ENCODE measurements at places on chromosomes 16 and 17. TPM values are rescaled to one million over a fixed set of nuclear protein-coding genes. Genes with fewer than 3 reads are reported as not detected.

The MEIOB gene
- not detected for total RNA-seq

The ALOXE3 gene
- not detected for total RNA-seq

GRCh38 chr16:84379709-84380362 lies 11.5 kb downstream of the ATP2C2 start:
- peaks cover 9% of the 10 kb centered on the region for H3K4me1 ChIP-seq
- no peak overlapping the region for H3K27ac ChIP-seq
- no peak overlapping the region for H3K4me3 ChIP-seq
- H3K36me3 ChIP-seq, result peaks cover 2% of the 10 kb centered on the region
- no peaks in the 10 kb centered on the region for H3K27me3 ChIP-seq
- no peak for DNase-seq

The HBQ1 gene
- total RNA-seq, result not detected

The ZC3H7A gene
- 70.9 TPM for total RNA-seq

- no peaks in the 10 kb centered on the region for H3K36me3 ChIP-seq
- no peaks in the 10 kb centered on the region for H3K4me1 ChIP-seq
- H3K27ac ChIP-seq, result no peak overlapping the region
- peaks cover 18% of the 10 kb centered on the region for H3K27me3 ChIP-seq
Observed at GRCh38 chr17:32907583-32907982, 20.4 kb upstream of the TMEM98 start.

GRCh38 chr17:48755356-48755755 lies 26.8 kb upstream of the HOXB13 start:
- H3K36me3 ChIP-seq, result no peaks in the 10 kb centered on the region
- no peak for DNase-seq
- no peak overlapping the region for H3K4me3 ChIP-seq
- peaks cover 92% of the 10 kb centered on the region for H3K27me3 ChIP-seq

- H3K4me3 ChIP-seq, result no peak overlapping the region
- no peaks in the 10 kb centered on the region for H3K36me3 ChIP-seq
- H3K27ac ChIP-seq, result no peak overlapping the region
- no peaks in the 10 kb centered on the region for H3K27me3 ChIP-seq
Observed at GRCh38 chr16:53946746-53947386, 242.9 kb downstream of the FTO start.

GRCh38 chr16:51640196-51640595 lies 489.1 kb upstream of the SALL1 start:
- no peak overlapping the region for H3K27ac ChIP-seq
- peaks cover 75% of the 10 kb centered on the region for H3K27me3 ChIP-seq
- no peak for DNase-seq
- H3K36me3 ChIP-seq, result no peaks in the 10 kb centered on the region
- H3K4me1 ChIP-seq, result no peaks in the 10 kb centered on the region

The NACA2 gene
- not detected for total RNA-seq

DNA sequence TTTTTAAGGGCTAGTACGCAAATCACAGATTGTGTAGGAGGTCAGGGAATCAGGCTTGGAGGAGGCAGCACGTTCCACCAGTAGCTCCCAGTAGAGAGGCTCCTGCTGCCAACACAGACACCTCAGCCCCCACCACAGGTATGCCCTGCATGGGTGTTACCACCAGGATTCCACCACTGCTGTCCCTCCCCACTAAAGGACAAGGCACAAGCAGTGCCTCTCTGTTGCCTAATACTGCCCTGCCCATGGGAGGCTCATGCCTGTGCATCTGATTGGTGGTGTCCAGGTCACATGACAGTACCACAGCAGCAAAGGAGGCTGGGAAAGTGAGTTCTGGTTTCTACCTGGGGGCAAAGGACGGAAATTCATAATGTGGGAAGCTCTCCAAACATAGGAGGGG lies 33.6 kb upstream of the CACNG4 start:
- H3K4me1 ChIP-seq, result peaks cover 6% of the 10 kb centered on the region
- H3K4me3 ChIP-seq, result no peak overlapping the region
- H3K36me3 ChIP-seq, result peaks cover 4% of the 10 kb centered on the region
- DNase-seq, result peak; percentile 45
- H3K27me3 ChIP-seq, result peaks cover 4% of the 10 kb centered on the region

The YBX2 gene
- total RNA-seq, result 0.24 TPM

The NPIPB13 gene
- total RNA-seq, result 20.5 TPM

DNA sequence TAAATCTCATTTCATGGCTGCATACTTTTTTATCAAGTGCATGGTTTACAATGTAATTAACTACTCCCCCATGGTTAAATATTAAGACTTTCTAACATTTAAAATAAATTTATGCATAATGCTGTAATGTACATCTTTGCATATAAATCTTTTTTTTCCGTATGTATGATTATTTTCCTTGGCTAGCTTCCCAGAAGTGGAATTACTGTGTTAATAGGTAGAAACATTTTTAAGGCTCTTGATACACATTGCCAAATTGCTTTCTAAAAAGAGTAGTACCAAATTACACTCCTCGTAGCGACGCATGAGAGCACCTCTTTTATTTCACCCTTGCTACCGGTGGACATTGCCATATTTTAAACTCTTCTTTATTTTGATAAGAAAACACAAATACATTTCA lies 141.1 kb downstream of the DNAH9 start:
- H3K36me3 ChIP-seq, result no peaks in the 10 kb centered on the region
- H3K4me3 ChIP-seq, result no peak overlapping the region
- DNase-seq, result no peak

The DUXB gene
- not detected for total RNA-seq

The TM4SF5 gene
- 0.56 TPM for total RNA-seq

GRCh38 chr17:74645010-74645409 lies 21.5 kb upstream of the CD300E start:
- H3K27ac ChIP-seq, result no peak overlapping the region
- DNase-seq, result no peak
- peaks cover 89% of the 10 kb centered on the region for H3K27me3 ChIP-seq
- no peaks in the 10 kb centered on the region for H3K36me3 ChIP-seq

GRCh38 chr16:89118361-89119165 lies 24.9 kb downstream of the ACSF3 start:
- H3K4me1 ChIP-seq, result no peaks in the 10 kb centered on the region
- H3K27ac ChIP-seq, result no peak overlapping the region
- peaks cover 28% of the 10 kb centered on the region for H3K36me3 ChIP-seq
- DNase-seq, result no peak

GRCh38 chr17:72488555-72489271 lies 367.9 kb downstream of the SOX9 start:
- peak overlapping the region; percentile 19 for H3K27ac ChIP-seq
- H3K4me1 ChIP-seq, result peaks cover 38% of the 10 kb centered on the region
- H3K27me3 ChIP-seq, result no peaks in the 10 kb centered on the region
- H3K36me3 ChIP-seq, result peaks cover 27% of the 10 kb centered on the region
- no peak overlapping the region for H3K4me3 ChIP-seq
- no peak for DNase-seq

GRCh38 chr17:30809867-30810266 lies 14.6 kb downstream of the CRLF3 start:
- no peaks in the 10 kb centered on the region for H3K27me3 ChIP-seq
- H3K4me3 ChIP-seq, result no peak overlapping the region
- H3K27ac ChIP-seq, result no peak overlapping the region
- no peak for DNase-seq
- H3K36me3 ChIP-seq, result peaks cover 5% of the 10 kb centered on the region

DNA sequence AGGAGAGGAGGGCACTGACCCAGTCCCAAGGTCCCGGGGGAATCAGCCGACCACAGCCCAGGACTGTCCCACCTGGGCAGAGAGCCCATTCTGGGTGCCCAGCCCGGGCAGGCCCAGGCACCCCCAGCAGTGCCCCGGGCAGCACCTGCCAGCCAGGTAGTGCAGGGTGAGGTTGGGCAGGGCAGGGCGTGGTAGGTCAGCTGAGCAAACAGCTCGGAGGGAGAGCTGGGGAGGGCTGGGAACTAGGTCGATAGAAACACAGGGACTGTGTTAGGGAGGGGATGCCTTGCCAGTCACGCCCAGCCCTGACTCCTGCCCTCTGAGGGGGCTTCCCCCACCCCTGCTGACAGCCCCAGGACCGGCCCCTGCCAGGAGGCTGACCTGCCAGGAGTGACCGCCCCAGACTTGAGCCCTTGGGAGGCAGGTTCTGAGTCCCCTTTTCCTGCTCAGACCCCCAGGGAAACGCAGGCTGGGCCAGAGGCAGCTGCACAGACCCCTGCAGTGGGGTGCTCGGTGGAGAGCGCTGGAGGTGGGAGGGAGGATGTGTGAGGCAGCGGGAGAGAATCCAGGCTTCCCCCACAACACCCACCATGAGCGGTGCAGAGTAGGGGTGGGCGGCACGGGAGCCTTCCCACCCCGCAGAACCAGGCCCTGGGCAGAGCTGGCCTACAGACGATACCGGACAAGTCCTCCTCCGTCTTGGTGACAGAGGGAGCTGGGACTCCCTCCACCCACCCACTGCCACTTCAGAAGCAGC lies 4.7 kb downstream of the HS3ST6 start:
- peak; percentile 90 for DNase-seq
- H3K27ac ChIP-seq, result peak overlapping the region; percentile 42

GRCh38 chr17:20073055-20073979 lies 64.2 kb downstream of the SPECC1 start:
- H3K4me3 ChIP-seq, result no peak overlapping the region
- no peaks in the 10 kb centered on the region for H3K4me1 ChIP-seq
- no peak overlapping the region for H3K27ac ChIP-seq
- no peak for DNase-seq
- peaks cover 42% of the 10 kb centered on the region for H3K27me3 ChIP-seq

GRCh38 chr16:84246679-84247077 lies 6.9 kb upstream of the KCNG4 start:
- no peak overlapping the region for H3K4me3 ChIP-seq
- H3K4me1 ChIP-seq, result no peaks in the 10 kb centered on the region
- H3K27ac ChIP-seq, result no peak overlapping the region
- H3K27me3 ChIP-seq, result peaks cover 95% of the 10 kb centered on the region
- H3K36me3 ChIP-seq, result no peaks in the 10 kb centered on the region

- H3K4me3 ChIP-seq, result no peak overlapping the region
- H3K27ac ChIP-seq, result no peak overlapping the region
- peaks cover 15% of the 10 kb centered on the region for H3K27me3 ChIP-seq
- DNase-seq, result no peak
- H3K36me3 ChIP-seq, result peaks cover 7% of the 10 kb centered on the region
Observed at GRCh38 chr16:75114946-75115825, 1.4 kb downstream of the LDHD start.

DNA sequence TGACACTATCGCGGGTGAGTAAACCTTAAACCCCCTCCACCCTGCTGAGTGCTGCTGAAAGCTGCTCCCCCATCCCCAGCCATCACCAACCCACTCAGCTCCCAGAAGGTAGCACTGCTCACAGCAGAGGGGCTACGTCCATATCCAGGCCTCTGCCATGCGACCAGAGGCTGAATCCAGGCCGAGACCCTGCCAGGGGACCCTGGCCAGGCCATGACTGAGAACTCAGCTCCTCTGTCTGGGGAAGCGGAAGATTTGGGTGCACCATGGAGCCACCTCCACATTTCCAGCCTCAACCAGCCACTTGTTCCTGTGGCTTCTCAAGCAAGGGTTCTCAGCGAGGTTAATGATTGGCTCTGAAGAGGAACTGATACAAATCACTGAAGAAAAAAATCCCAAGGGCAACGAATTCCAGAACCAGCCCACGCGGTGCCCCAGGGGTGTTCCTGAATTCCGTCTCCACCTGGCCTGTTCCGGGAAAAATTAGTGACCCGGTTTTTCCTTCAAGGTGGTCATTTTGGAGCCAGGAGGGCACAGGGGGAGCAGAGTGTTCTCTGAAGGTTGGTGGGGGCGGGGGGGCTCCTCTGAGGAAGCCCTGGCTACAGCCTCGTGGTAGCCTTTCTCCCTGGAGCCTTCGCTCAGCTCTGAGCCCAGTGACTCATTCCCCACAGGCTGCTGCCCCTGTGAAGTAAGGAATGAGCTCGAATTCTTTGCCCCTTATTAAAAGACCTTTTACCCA lies 9.3 kb upstream of the SLC16A5 start:
- peak overlapping the region; percentile 38 for H3K4me3 ChIP-seq
- peak overlapping the region; percentile 84 for H3K27ac ChIP-seq
- no peaks in the 10 kb centered on the region for H3K27me3 ChIP-seq

DNA sequence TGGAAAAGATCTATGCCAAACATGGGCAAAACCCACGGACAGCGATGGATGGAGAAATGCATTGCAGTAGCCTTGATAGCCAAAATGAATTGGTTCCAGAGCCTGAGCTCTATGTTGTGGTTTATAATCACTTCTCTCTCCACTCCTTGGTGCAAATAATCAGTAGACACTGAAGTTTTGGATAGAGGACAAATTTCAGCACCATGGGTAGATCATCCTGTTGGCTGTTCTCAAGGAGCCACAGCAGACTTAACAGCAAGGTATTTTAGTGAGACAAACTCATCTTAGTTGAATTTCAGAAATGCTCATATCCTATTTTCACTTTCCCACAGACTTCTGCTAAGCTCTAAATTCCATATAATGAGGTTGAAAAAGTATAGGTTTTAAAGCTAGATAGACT lies 88.3 kb upstream of the CCL1 start:
- H3K27me3 ChIP-seq, result peaks cover 92% of the 10 kb centered on the region
- peaks cover 8% of the 10 kb centered on the region for H3K4me1 ChIP-seq
- no peak for DNase-seq
- no peak overlapping the region for H3K27ac ChIP-seq
- H3K4me3 ChIP-seq, result no peak overlapping the region

DNA sequence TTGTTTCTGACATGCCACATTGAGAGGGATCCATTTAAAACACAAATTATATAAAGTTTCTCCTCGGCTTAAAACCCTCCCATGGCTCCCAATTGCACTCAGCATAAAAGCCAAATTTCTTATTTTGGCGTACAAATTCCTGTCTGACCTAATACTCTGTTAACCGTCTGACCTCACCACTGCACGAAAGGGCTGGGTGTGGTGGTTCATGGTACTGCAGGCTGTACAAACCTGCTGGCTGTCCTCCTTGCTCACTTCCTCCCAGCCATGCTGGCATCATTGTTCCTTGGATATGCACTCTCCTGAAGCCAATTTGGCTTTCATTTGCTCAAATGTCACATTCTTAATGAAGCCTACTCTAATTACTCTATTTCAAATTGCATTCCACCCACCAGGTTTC lies 301.6 kb upstream of the C16orf82 start:
- H3K27me3 ChIP-seq, result no peaks in the 10 kb centered on the region
- no peak overlapping the region for H3K4me3 ChIP-seq
- H3K36me3 ChIP-seq, result no peaks in the 10 kb centered on the region
- DNase-seq, result peak; percentile 16
- no peaks in the 10 kb centered on the region for H3K4me1 ChIP-seq

The SNX20 gene
- not detected for total RNA-seq

DNA sequence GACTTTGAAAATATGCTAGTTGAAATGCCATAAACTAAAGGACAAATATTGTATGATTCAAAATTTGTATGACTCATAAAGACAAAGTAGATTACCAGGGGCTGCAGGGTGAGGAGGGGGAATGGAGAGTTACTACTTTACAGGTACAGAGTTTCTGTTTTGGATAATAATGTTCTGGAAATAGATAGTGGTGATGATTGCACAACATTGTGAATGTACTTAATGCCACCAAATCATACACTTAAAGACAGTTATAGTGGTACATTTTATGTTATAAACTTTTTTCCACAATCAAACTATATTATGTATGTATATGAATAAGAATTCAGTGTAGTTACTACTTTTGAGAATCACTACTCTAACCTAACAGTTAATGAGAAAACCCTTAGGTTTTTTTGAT lies 368.1 kb downstream of the ZFHX3 start:
- H3K27ac ChIP-seq, result no peak overlapping the region
- H3K4me1 ChIP-seq, result no peaks in the 10 kb centered on the region
- no peak for DNase-seq
- H3K36me3 ChIP-seq, result no peaks in the 10 kb centered on the region
- H3K27me3 ChIP-seq, result no peaks in the 10 kb centered on the region
- H3K4me3 ChIP-seq, result no peak overlapping the region

Data from Calu3 (cell line).